ENCODE measurements at places on chromosomes 12 and 14.

DNA sequence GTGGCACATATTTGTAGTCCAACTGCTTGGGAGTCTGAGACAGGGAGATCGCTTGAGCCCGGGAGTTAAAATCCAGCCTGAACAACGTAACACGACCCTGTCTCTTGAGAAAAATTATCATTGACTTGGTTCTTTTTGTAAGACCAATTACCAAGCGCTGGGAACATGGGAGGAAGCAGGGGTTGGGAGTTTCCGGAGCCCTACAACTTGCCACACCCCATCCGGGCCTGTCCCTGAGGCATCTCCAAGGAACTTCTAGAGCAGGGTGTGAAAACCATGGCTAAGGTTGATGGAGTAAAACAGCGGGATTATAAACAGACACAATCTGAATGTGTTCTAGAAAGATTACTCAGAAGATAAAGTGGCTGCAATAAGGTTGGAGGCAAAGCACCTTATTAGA, 10.3 kb downstream of the PLXNC1 start:
- no peak for DNase-seq

- DNase-seq, result peak; percentile 56
Observed at GRCh38 chr12:124453419-124454351, 113.7 kb downstream of the NCOR2 start.

DNA sequence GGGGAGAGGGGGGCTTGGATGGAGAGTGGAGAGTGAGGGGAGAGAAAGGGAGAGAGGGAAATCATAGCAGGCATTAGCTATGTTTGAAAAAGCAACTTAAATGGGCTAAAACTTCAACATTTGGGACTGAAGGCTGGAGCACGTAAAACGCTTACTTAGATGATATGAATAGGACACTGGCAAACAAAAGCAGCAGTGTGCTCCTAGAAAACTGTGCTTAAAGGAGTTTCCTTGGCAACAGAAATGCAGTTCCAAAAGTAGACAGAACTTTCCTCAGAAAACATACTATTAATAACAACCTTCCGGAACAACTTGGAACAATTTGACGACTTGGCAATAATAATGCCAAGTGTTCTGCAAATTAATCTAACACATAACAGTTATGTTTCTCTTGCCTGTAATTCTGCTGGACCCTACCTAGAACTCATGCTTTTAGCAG, 235.5 kb upstream of the NPAS3 start:
- no peak for DNase-seq

DNA sequence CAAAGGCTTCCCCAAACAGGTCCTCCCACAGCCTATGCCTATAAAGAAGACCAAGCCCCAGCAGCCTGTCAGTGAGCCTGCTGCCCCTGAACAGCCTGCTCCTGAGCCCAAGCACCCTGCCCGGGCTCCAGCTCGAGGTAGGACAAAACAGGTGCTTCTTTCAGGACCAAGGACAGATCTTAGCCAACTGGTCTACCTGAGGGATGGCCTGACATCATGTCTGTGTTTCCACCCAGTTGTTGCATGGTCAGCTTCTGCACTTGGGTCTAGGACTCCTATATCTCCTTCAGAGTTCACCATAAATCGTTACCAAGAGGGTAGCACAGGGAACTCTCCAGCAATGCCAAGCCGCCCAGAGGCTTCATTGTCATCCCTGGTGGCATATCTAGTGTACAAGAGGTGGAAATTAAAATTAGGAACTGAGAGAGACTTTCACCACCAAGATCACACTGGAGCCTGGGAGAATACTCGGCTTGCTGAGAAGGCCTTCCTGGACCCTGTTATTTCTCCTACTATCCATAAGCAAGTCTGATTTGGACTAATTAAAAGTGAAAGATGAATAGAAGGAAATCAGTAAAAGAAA, 38.2 kb upstream of the OAS1 start:
- peak; percentile 22 for DNase-seq

DNA sequence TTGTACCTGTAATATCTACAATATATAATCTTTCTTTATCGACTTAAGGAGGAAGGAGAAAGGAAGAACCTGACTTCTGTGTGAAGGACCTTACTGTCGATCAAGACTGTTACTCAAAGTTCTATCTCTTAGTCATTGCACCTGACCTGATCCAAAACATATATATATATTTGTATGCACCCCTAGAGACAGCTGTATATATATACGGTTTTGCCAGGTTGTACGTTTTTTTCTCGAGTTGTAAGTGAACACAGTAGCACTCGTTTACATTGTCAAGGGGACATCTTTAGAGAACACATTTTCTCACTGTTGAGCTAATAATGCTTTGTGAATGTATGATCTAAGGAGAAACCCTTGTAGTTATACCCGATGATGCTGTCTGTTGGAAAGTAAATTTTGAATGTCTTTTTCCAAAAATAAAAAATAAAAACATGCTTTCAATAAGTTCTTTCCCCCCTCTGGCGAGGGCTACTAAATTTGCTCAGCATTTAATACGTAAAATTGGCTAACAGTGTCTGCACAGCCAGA, 536 bp upstream of the SLC35E3 start:
- DNase-seq, result no peak

Measured in Jurkat, Clone E6-1 (cell line).